ENCODE measurements at places on chromosomes 5 and 9.
A peak's percentile ranks its signal among the peaks of the same experiment; 100 is the strongest.

DNA sequence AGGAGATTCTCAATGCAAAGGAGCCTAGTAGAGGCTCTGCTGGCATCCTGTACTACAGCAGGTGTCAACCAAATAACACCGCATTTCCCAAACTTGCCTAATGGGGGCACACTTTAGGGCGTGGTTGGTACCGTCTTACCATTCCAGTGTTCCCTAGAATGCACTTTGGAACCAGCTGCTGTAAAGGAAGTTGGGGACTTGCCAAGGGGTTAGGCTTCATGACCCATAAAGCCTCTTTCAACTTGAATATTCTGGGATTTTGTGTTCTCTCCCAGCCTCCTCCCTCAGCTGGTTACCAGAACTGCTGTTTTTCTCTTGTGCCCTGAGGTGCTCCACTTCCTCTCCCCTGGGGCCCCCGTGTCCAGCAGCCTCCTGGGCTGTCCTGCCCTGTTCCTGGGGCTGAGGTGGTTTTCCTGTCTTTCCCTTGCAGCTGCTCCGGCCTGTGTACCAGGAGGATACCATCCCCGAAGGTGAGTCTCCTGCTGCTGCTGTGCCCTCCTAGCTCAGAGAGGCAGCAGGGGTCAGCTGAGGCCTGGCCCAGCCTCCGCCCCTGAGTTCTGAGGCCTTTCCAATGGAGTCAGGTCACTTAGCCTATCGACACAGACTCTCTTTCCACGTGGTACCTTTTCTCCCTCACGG, 44.7 kb downstream of the RGS3 start:
- H3K27me3 ChIP-seq, result no peaks in the 10 kb centered on the region
- no peak overlapping the region for H3K4me3 ChIP-seq
- no peaks in the 10 kb centered on the region for H3K4me1 ChIP-seq
- DNase-seq, result no peak
- H3K27ac ChIP-seq, result no peak overlapping the region

- no peaks in the 10 kb centered on the region for H3K4me1 ChIP-seq
- H3K4me3 ChIP-seq, result no peak overlapping the region
Measured at GRCh38 chr5:131084436-131084835, 80.6 kb downstream of the HINT1 start.

GRCh38 chr5:88667496-88668201, 215.3 kb downstream of the MEF2C start:
- H3K36me3 ChIP-seq, result no peaks in the 10 kb centered on the region
- H3K4me1 ChIP-seq, result no peaks in the 10 kb centered on the region
- no peak overlapping the region for H3K4me3 ChIP-seq
- H3K27ac ChIP-seq, result no peak overlapping the region
- DNase-seq, result no peak

GRCh38 chr5:147407094-147407681, 102.7 kb downstream of the DPYSL3 start:
- H3K4me1 ChIP-seq, result peaks cover 93% of the 10 kb centered on the region
- no peak overlapping the region for H3K4me3 ChIP-seq
- H3K27ac ChIP-seq, result peak overlapping the region; percentile 96
- no peaks in the 10 kb centered on the region for H3K36me3 ChIP-seq

- no peak overlapping the region for H3K4me3 ChIP-seq
- no peak overlapping the region for H3K27ac ChIP-seq
- no peak for DNase-seq
- H3K4me1 ChIP-seq, result no peaks in the 10 kb centered on the region
- H3K36me3 ChIP-seq, result no peaks in the 10 kb centered on the region
Measured at GRCh38 chr5:73405691-73406090, 42.9 kb downstream of the FOXD1 start.

DNA sequence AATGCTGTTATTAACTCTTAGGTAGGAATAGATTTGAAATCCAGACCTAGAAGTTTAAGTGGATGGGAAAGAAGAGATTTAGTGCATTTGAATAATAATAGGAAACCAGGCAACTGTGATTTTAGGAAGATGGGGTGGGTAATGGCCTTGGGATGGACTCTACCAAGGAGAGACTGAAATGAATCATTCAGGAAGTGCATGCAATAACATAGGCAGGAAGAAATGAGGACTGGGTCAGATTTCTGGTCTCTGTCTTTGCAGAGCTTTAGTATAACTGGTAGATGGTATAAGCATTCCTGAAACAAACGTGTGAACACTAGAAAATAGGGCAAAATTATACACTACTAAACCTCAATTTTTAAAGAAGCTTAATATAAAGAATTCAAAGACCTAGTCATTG, 274.4 kb upstream of the CLINT1 start:
- no peak overlapping the region for H3K27ac ChIP-seq
- no peaks in the 10 kb centered on the region for H3K27me3 ChIP-seq
- no peak for DNase-seq
- H3K4me1 ChIP-seq, result no peaks in the 10 kb centered on the region
- H3K36me3 ChIP-seq, result no peaks in the 10 kb centered on the region
- no peak overlapping the region for H3K4me3 ChIP-seq

DNA sequence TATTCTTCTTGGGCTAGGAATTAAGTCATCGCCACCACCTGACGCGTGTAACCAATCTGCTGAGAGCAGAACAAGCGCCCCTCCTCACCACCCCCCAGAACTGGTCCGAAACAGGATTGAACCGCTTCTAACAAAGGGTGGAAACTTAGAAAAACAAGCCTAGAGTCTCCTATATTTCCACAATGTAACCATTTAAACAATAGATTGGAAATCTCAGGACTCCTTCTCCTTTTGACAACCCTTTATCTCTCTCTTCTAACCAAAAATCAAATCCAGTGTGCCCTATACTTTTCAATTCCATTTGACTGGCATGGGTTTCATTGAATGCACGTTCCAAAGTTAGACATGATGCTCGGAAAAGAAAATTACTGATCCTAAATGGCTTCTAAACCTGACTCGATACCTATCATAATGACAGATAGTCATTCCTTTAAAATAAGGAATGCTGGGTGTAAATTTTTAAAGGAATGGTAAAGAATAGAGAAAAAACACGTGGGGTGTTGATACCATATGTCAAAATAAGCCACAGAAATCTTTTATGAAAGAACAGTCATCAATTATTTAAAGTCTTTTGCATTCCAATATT, 1.2 kb downstream of the ARRDC3 start:
- H3K4me3 ChIP-seq, result peak overlapping the region; percentile 76
- peak; percentile 90 for DNase-seq
- H3K4me1 ChIP-seq, result peaks cover 30% of the 10 kb centered on the region
- peak overlapping the region; percentile 97 for H3K27ac ChIP-seq

GRCh38 chr5:90112033-90112692, 297.4 kb downstream of the CETN3 start:
- H3K4me1 ChIP-seq, result peaks cover 7% of the 10 kb centered on the region
- H3K4me3 ChIP-seq, result no peak overlapping the region
- H3K27ac ChIP-seq, result no peak overlapping the region
- DNase-seq, result no peak

- no peaks in the 10 kb centered on the region for H3K4me1 ChIP-seq
- H3K4me3 ChIP-seq, result no peak overlapping the region
- no peak for DNase-seq
- no peaks in the 10 kb centered on the region for H3K27me3 ChIP-seq
Measured at GRCh38 chr5:149665416-149666175, 64.5 kb upstream of the PPARGC1B start.

DNA sequence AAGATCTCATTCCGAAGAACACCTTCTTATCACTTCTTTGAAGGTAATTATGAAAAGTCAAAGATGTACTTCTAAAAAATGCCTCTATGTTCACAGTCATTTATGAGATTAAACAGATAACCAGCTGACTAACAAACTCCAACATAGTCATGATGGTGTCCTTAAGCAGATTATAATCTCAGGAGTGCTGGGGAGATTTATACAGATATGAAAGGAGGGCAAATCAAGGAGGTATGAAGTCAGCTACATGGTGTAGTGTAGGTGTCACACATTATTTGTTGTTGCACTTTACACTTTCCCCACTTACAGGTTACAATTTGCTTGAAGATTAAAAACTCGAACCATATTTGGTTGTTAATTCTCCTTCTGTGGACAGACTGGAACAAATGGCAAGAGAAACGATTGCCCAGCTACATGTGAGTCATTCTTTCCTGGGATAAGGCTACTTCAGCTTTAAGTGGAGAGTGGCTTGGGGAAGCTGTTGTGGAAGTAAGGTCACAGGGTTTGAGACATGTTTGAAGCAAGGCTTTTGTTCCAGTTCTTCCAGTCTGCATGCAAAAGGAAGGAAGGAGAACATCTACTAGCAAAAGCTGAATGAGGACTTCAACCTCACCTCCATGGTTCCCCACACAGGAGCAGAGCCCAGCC, 320.1 kb downstream of the ADGRV1 start:
- H3K36me3 ChIP-seq, result no peaks in the 10 kb centered on the region
- no peaks in the 10 kb centered on the region for H3K27me3 ChIP-seq
- peaks cover 5% of the 10 kb centered on the region for H3K4me1 ChIP-seq
- no peak overlapping the region for H3K4me3 ChIP-seq
- no peak for DNase-seq

DNA sequence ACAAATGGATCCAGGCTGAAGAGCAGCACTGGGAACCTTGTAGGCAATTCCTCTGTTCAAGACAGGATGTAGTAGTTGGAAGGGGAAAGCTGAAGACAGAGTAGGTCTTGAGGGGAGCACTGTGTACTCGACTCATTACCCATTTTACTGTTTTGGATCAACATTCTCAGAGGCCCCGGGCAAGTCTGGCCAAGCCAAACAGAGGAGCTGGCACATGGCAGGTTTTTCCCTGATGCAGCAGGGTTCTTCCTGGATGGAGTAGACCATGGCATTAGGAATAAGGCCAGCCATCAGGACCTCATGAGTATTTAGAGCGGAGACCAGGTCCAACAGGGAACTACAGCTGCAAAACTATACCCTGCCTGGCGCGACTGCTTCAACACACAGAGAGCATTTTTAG, 4.4 kb downstream of the SVEP1 start:
- DNase-seq, result no peak
- H3K4me1 ChIP-seq, result peaks cover under 1% of the 10 kb centered on the region
- no peak overlapping the region for H3K4me3 ChIP-seq
- no peak overlapping the region for H3K27ac ChIP-seq
- no peaks in the 10 kb centered on the region for H3K36me3 ChIP-seq

DNA sequence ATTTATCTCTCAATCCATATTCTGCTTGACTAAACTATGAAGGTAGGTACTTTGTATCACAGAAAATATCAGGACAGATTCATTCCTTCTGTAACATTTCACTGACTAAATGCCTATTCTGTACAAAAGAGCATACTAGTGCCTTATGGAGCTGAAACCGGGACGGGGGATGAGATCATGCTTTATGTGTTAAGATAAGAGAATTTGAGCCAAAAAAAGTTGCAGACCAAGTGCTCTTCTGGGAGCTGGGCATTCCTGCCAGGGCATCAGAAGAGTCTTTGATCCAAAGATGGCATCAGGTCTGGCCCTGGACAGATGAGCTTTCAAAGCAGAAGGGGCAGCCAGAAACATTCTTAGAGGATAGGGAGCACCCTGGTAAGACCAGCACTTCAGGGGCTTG, 27.5 kb upstream of the GLIPR2 start:
- no peaks in the 10 kb centered on the region for H3K27me3 ChIP-seq
- no peaks in the 10 kb centered on the region for H3K4me1 ChIP-seq
- H3K27ac ChIP-seq, result no peak overlapping the region

GRCh38 chr5:33894566-33894965, 2.8 kb upstream of the ADAMTS12 start:
- H3K4me1 ChIP-seq, result peaks cover 10% of the 10 kb centered on the region
- DNase-seq, result no peak
- no peak overlapping the region for H3K4me3 ChIP-seq
- H3K27ac ChIP-seq, result no peak overlapping the region

DNA sequence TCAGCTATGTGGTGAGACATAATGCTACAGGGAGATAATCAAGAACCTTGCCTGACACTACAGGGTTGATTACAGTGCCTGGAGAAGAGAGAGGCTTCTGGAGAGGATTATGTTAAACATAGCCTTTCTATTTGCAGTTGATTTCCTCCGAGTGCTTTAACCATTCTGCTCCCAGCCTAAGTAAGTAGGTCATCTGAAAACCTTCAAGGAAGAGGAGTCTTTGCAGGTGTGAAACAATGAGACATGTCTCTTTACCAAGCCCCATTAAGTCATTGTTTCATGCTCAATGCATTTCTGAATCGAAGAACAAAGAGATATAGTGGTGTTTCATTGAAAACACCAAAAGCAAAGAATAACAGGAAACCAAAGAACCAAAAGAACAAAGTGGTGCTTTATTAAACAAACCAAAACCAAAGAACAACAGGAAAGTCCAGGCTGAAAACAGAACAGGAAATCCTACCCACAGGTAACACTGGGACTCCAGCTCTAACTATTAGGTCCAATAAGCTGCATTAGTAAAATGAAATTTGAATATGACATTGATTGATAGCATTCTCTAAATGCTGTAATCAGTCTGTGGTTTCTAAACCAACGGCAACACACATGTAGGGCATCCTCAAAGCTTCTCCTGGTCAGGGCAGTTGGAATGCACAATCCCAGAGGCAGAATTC, 113.3 kb upstream of the SPATA31D4 start:
- H3K27me3 ChIP-seq, result peaks cover 26% of the 10 kb centered on the region
- H3K4me3 ChIP-seq, result no peak overlapping the region

DNA sequence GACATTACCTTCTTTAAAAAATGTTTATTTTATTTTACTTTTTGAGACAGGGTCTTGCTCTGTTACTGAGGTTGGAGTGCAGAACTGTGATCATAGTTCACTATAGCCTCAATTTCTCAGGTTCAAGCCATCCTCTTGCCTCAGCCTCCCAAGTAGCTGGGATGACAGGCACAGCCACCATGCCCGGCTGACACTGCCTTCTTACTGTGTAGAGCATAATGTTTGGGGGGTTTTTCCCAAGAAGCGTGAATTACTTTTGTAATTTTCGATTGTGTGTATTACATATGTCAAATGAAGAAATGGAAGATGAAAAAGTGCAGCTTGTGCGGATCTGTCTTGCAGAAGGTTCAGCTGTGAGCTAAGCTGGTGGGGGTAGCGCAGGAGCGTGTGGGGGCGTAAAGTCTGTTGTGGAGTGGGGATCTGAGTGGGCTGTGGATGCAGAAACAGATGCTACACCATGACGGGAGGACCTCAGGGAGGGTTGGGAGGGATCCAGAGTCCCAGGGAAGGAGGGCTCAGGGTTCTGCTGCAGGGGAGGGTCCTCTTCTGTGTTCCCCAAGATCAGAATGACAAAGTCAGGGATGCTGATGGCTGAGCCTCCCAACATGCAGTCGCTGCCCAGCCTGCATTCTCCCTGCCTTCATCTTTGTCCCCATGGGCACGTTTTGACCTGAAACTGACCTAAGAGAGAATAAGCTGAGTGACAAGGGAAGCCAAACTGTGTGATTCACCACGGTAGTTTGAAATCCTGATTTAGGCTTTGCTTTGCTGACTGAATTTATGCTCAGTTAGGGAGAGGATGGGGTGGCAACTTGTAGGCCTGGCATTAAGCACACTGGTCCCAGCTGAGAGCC, 6.8 kb upstream of the ANKRD33B start:
- H3K36me3 ChIP-seq, result no peaks in the 10 kb centered on the region
- no peak for DNase-seq
- H3K27ac ChIP-seq, result no peak overlapping the region
- no peaks in the 10 kb centered on the region for H3K27me3 ChIP-seq
- H3K4me1 ChIP-seq, result peaks cover 7% of the 10 kb centered on the region
- no peak overlapping the region for H3K4me3 ChIP-seq

GRCh38 chr5:59790776-59791475, 102.6 kb downstream of the PDE4D start:
- DNase-seq, result no peak
- no peak overlapping the region for H3K4me3 ChIP-seq
- H3K4me1 ChIP-seq, result no peaks in the 10 kb centered on the region
- H3K27me3 ChIP-seq, result no peaks in the 10 kb centered on the region
- no peaks in the 10 kb centered on the region for H3K36me3 ChIP-seq

- H3K27me3 ChIP-seq, result peaks cover 16% of the 10 kb centered on the region
- H3K27ac ChIP-seq, result peak overlapping the region; percentile 98
- H3K4me3 ChIP-seq, result peak overlapping the region; percentile 83
- H3K4me1 ChIP-seq, result no peaks in the 10 kb centered on the region
Measured at GRCh38 chr5:143405063-143405848, 1.8 kb upstream of the NR3C1 start.

GRCh38 chr9:136021171-136021871, 60.1 kb upstream of the UBAC1 start:
- no peaks in the 10 kb centered on the region for H3K36me3 ChIP-seq
- no peak overlapping the region for H3K27ac ChIP-seq
- DNase-seq, result no peak
- H3K27me3 ChIP-seq, result no peaks in the 10 kb centered on the region

Measured in cardiac muscle cell (in vitro differentiated cells and primary cell).